Mononuclear cell (primary cell): ENCODE measurements at places on chromosomes 7 and 10. TPM values are rescaled to one million over a fixed set of nuclear protein-coding genes. Genes with fewer than 3 reads are reported as not detected.

The CDHR3 gene
- total RNA-seq = 4.4 TPM

The FOXP2 gene
- total RNA-seq = not detected

The TMEM243 gene
- total RNA-seq = 157 TPM

The HTRA1 gene
- total RNA-seq = 2.2 TPM

The SPRN gene
- under 0.01 TPM for total RNA-seq

The NUTM2B gene
- total RNA-seq = 0.63 TPM

The PTPN20 gene
- 0.73 TPM for total RNA-seq

The HNRNPA2B1 gene
- total RNA-seq = 240 TPM

The FLNC gene
- under 0.01 TPM for total RNA-seq
